ENCODE measurements at places on chromosomes 7 and 10.

DNA sequence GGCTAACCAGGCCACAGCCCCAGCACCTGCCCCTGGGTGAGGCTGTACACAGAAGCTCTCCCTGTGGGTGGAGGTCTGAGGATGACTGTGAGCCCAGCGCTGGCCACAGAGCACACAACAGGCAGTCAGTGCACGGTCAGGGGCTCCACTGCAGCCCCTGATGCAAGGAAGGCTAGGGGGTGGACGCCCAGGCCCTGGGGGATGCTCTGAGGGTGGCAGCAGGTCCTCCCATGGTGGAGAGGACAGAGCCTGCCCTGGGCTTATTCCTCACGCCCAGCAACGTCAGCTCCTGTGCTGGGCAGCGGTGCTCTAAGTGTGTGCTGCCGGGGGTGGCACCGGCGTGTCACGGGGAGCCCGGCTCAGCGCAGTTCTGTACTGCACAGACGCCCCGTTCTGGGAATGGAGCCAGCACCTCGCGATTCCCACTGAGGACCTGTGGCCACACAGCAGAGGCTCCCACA is 223.2 kb downstream of the MAD1L1 start:
- no peak for DNase-seq

DNA sequence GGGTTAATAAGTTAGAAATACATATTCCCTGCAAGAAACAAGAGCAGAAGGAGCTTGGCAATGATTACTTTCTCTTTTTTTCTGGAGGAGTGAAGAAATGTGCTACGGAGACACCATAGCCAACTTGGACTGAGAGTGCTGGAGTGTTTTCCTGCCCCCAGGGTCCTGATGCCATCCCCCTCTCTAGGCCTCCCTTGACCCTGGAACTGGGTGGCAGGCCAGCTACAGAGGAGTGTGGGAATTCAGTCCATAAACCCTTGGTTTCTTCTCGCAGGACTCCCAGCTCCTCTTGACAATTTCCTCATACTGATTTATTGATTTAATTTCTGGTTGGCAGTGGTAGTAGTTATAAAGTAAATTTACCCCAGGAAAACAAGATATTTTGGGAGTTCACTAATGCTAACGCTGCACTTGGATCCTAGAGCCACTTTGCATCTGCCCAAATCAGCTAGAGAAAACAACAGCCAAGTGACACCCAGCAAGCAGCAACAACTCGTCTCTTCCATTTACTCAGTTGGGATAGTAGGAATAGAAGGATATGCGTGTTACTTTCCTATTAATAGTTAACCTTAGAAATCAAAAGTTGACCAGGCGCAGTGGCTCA is 76.4 kb upstream of the CELF2 start:
- DNase-seq = no peak

DNA sequence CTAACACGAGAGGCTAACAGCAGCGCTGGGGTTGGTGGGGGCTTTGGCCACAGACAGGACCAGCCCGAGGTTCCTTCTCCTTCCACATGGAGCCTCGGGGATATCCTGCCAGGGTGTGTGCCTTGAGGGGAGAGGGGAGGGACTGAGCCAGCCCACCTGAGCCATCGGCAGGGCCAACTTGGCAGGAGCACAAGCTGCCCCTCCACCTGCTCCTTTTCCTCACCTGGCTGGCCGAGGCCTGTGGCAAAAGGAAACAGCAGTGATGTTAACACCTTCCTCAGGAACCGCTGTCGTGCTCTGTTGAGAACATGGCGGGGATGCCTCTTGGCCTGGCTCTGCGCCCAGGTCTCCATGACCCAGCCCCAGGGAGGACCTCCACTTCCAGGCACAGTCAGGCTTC is 255.1 kb upstream of the PPP2R2D start:
- no peak for DNase-seq

GRCh38 chr7:65216469-65216868 is 157.2 kb upstream of the ZNF92 start:
- peak; percentile 14 for DNase-seq

- no peak for DNase-seq
Measured at GRCh38 chr7:36051501-36051900, 101.6 kb upstream of the EEPD1 start.

GRCh38 chr10:111107023-111107422 is 30.2 kb downstream of the ADRA2A start:
- DNase-seq = no peak

DNA sequence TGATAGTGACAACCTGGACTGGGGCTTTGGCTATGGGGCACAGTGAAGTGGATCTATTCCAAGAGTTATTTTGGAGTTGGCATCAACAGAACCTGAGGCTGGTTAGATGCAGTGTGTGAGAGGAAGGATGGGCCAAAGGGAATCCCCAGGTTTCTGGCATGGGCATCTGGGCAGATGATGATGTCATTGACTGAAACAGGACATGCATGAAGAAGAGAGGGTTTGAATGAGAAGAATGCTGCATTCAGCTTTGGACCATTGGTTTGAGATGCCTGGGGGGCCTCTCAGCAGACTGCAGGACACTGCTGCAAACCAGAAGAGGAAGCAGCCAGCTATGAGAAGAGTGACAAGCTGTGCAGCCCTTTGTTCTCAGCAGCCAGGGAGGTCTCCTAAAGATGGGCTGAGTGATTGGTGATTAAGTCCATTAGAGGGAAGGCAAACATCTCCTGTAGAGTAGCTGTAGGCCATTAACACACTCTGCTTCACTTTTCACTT is 23.1 kb upstream of the PIK3CG start:
- no peak for DNase-seq

DNA sequence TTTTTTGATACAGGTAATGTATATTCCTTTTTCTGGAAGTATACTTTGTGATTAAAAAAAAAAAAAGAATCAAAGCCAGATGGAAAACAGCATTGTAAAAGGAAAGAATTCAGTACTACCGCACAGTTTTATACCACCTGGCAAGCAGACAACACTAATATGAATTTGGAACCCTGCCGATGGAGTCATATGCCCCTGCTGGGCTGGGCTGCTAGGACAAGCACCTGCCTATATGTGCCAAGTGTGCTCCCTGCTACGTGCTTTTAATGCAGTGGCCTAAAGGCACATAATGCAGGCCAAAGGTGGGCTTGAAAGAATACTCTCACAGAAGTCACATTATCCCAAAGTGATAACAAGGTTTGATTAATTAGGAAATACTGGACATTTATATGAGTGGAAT is 29.8 kb upstream of the WAC start:
- peak; percentile 31 for DNase-seq

DNA sequence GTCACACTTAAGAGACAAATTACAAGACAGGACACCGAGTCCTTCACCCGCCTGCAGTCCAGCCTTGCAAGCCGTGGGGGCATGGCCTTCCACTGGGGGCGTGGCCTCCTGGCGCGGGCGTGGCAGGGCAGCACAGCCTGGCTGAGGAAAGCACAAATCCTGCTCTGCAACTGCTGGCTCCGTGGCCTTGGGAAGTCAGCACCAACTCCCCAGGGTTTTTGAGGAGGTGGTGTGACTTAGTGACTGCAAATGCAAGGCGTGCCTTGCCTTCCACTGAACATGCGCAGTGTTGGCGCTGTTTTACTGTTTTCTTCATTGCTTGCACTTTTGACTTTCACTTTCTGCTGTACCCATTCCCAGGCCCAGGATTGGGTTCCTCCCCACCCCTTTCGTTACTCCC is 12.9 kb upstream of the BMS1 start:
- DNase-seq = no peak

DNA sequence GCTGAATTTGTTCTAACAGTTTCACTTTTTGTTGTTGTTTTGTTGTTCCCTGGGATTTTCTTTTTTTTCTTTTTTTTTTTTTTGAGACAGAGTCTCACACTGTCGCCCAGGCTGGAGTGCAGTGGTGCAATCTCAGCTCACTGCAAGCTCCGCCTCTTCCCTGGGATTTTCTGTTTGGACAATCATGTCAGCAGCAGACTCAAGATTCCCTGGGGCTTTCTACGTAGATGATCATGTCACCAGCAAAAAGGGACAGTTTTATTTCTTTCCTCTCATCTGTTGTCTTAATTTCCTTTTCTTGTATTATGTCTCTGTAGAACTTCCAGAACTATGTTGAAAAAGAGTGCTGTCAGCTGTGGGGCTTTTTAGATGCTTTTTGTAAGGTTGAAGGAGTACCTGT is 241.4 kb downstream of the TNS3 start:
- no peak for DNase-seq

DNA sequence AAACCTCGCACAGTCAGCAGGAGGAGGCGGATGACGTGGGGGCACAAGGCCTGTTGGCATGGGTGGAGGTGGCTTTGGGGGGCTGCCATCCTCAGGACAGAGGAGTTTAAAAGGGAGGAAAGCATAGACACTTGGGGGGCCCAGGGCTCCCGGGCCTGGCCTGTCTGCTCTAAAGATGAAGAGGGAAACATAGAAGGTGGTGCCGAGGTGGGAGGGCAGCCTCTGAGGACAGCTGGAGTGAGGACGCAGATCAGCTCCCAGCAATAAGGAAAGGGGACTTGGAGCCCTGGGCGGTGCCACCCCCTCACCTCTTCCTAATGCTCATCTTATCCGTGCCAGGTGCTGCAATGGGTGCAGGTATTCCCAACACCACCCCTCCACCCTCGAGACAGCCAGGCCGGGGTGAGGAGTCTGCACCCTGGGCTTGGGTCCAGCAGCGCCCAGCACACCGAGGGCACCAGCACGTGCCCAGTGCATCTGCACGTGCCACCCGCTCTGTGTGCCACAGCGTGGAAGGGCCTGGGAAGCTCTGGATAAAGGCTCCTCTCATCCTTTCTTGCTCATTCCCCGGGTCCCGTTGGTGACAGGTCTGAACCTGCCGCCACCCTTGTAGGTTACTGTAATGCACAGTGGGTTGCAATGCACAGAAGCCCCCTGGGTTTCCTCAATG is 566.0 kb upstream of the FOXK1 start:
- no peak for DNase-seq

GRCh38 chr7:93156884-93157283 is 8.7 kb upstream of the SAMD9L start:
- DNase-seq = peak; percentile 38

GRCh38 chr7:2667843-2668242 is 20.2 kb upstream of the AMZ1 start:
- DNase-seq = no peak

- no peak for DNase-seq
Measured at GRCh38 chr10:96235326-96236089, 35.9 kb downstream of the BLNK start.

- no peak for DNase-seq
Measured at GRCh38 chr7:102140952-102141370, 145.7 kb upstream of the SH2B2 start.

GRCh38 chr7:154738216-154738615 is 264.7 kb downstream of the PAXIP1 start:
- no peak for DNase-seq

- DNase-seq = no peak
Measured at GRCh38 chr7:89680161-89680560, 474.1 kb upstream of the STEAP1 start.

DNA sequence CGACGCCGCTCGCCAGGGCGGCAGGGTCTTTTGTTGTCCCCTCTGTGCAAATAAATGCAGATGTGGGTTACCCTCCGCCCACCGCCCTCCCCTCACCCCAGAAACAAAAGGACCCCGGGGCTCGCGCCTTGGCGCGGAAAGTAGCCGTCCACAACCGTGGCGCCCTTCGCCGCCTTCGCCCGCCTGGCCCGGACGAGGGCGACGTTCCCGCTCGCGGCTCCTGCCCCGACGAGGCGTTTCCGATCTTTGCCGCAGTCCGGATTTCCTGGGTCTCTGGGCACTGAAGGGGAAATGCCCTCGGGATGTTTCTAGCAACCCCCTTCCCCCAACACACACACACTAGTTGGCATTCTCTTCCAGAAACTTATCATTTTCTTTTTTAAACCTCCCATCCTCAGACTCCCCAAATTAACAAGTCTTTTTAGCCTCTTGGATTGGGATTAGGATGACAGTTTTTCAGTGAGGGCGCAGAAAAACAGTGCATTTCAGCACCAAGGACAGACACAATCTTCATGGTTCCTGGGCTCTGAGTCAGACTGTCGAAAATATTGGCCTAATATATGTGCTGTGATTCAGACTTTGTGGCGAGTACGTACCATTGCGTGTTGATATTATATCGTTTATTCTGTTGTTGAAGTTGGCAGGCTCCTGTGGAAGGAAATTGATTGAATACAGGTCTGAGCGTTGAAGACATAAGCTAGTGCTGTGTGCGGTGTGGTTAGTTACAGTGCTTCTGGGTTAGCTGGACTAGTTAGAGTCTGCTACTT is 771 bp downstream of the PHYHIPL start:
- DNase-seq = peak; percentile 81

DNA sequence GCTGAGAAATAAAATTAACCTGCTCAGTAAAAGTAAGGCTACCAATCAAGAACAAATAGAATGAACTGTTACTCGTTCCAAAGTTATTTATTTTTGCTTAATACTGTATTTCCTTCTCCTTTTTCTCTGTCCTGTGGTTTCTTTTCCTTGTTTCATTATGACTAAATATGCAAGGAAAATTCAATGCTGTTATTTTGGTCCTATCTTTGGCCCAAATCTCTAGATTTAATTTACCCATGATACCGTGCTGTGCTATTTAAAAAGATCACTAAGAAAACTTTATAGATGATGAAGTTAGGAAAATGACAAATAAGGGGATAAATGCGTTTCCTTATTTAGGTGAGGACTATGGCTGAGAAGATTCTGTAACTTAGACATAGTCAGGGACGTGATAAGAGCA is 45.3 kb upstream of the FAM133B start:
- DNase-seq = peak; percentile 21

GRCh38 chr10:133098426-133099124 is 10.9 kb downstream of the ADGRA1 start:
- DNase-seq = no peak

All from fibroblast of skin of right quadriceps (primary cell).